T-helper 2 cell (primary cell): ENCODE measurements at places on chromosomes 2 and 18.
A peak's percentile ranks its signal among the peaks of the same experiment; 100 is the strongest.

DNA sequence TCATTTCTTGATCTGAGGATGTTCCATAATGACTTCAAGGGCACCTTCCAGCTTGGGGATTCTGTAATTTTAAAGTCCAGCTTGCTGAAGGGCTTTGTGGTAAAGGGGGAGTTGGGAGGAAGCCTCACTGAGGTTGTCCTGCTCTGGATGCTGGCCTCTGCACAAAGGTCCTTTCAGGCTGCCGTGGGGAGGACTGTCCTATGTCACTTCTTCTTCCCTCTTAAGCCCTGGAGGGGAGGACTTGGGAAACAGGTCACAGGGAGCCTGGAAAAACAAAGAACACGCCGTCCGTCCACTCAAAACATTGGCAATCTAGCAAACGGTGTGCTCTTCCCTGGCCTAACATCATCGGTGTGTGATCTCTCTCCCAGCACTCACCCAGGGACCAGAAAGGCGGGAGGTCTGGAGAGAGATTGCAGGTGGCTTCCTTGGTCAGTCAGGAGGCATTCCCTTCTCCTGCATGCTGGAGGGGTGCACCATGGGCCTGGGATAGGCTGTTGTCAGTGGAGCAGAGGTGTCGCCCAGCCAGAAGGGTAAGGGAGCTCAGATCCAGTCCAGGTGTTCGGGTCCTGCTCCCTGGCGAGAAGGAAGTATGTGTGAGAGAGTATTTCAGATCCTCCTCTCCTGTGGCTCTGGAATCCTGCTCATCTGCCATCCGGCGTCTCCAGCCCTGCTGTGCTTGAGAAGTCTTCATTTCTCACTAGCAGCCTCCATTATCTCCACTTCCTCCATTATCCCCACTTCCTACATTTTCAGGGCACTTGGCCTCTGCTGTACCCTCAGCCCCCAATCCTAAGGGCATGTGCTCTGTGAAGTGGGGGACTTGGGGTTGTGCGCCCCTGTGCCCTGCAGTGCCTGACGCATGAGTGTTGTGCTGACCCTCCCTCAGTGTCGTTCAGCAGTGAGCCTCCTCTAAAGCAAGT lies 20.1 kb downstream of the ASAP2 start:
- no peak for DNase-seq

DNA sequence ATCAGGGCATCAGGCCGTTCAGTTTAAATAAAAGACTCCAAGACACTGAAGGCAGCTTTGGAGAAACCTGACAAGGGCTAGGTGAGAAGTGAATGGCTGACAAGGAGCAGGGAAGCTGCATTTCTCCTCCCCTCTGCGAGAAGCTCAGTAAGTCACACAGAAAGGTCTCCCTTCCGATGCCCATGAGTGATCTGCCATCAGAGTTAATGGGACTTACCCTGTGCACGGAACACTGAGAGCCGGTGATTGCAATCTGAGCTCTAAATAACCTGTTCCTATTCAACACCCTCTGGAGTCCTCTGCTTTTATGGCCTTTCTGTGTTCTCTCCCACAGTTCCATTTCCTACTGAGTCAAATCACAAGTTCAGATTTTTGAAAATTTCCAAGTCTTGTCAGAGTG lies 322.2 kb upstream of the MYT1L start:
- DNase-seq: no peak

- no peak for DNase-seq
Measured at GRCh38 chr2:219199470-219200211, 6.9 kb upstream of the ZFAND2B start.

DNA sequence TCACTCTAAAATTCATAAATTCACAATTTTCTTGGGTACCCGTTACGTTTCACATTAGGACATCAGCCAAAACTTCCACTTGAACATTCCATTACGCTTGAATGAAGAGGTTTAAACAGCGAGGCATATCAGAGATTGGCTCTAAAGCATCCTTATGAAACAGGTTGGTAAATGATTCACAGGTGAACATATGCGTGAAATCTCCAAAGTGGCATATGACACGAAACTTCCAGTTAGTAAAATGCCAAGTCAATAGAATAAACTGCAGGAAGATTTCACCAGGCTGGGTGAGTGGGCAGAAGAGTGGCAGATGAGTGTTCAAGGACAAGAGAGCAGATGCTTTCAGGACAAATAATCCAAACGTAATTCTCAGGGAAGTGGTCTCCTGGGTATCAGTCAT lies 33.9 kb upstream of the GLS start:
- no peak for DNase-seq

DNA sequence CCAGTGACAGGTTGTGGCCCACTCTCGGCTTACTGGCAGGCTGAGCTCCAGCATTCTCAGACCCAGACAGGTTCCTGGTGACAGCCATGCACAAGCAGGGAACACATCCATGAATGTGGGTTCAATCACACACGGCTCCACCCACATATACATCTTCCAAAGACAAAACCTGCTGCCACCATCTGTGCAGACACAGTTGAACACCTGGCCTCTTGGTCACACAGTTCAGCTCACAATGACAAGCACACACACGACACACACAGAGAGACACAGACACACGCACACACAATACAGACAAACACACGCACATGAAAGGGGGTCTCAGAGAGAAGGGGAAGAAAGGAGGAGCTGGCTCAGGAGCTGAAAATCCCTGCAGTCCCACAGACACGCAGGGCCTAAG lies 32.1 kb upstream of the PTMA start:
- no peak for DNase-seq

GRCh38 chr2:176270100-176270750 lies 983 bp downstream of the MTX2 start:
- no peak for DNase-seq

GRCh38 chr2:235639428-235639773 lies 145.6 kb downstream of the AGAP1 start:
- no peak for DNase-seq

DNA sequence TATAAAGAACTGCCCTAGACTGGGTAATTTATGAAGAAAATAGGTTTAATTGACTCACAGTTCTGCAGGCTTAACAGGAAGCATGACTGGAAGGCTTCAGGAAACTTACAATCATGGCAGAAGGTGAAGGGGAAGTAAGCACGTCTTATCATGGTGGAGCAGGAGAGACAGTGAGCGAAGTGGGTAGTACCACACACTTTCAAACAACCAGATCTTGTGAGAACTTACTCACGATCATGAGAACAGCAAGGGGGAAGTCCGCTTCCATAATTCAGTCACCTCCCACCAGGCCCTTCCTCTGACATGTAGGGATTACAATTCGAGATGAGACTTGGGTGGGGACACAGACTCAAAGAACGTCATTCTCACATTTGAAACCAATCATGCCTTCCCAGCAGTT lies 260.1 kb upstream of the FAM98A start:
- DNase-seq: no peak

DNA sequence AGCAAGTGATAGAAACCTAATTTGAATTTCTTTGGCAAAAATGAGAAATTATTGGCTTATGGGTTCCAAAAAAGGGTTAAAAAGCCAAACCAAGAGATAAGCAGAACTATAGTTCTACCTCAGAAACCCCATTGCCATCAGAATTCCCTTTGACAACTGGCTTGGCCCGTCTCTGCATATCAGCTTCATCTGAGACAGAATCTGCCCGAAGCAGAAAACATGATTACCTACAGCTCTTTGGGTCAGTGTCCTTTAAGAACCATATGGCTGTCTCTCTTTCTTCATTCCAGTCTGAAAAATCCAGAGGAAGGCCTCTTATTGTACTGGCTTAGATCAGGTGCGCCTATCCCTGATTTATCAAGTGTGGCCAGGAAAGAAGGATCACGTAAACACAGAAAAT lies 49.8 kb upstream of the AGPS start:
- DNase-seq: no peak

GRCh38 chr2:185338104-185338503 lies 400.5 kb upstream of the FSIP2 start:
- DNase-seq: no peak

DNA sequence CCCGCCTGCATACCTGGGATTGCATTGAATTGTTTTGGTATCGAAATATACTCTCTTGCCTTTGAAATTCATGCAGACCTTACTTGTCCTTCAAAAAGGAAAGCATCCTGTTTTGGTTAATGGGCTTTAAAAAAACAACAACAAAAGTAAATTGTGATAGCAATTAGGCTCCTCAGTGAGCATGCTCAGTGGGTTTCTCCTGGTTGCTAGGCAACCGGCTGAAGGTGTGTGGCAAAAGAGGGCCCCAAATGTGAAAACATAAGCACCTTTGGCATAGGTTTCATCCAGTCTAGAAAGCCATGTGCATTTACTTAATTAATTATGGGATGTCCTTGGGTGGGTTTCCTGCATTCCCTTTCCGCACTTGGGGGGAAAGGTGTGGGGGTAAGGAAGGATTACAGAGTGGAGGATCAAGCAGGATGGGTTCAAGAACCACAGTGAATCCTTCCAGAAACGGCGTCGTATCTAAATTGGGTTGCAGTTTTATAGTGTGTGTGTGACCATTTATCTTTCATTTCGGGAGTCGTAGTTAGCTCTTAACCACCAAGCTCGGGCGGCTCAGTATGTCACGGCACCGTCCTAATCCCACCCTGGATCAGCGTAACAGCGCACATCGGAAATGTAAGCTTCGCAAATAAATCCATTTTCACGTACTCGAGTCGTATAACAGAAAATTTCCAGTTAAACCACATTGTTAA lies 274.9 kb upstream of the TCF4 start:
- DNase-seq: no peak

DNA sequence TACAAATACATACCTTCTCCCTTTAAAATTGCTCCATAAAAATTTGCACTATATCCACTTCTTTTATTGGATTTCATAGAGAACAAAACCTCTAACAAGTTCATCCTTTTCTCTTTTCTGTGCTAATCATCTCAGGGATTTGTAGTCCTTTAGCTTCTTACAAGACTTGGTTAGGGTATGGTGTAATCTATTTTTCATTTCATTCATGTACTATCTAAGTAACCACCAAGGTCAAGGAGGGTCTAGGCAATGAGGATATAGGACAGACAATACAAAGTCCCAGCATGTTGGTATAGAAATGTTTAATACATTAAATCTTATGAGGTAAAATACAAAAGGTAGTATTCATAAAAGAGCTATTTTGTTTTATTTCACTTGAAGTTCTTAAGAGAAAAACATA lies 17.5 kb downstream of the C2orf69 start:
- no peak for DNase-seq

- DNase-seq: no peak
Measured at GRCh38 chr2:43424262-43425207, 171.3 kb downstream of the THADA start.

DNA sequence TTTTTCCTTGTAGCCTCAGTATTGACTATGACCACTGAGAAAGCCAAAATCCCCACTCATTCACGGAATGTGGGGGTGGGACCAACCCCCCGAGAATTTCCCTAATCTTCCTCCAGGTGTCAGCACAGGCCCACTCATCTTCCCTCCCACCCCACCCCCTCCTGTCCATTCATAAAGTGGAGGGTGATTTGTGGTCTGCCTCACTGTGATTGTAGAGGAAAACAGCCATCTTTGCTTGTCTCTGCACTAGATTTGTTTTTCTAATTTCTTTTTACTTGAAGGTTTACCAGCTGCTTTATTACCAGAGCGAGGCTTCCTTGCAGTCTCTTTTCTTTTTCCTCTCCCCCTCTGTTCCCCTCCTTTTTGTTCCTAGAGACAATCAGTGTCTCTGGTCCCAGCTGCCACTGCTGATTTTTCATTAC lies 171.8 kb downstream of the ICOS start:
- DNase-seq: peak; percentile 14

GRCh38 chr2:109304731-109305470 lies 175.9 kb downstream of the SH3RF3 start:
- no peak for DNase-seq

- DNase-seq: no peak
Measured at GRCh38 chr2:223734346-223734745, 103.0 kb downstream of the AP1S3 start.

GRCh38 chr2:30705056-30705455 lies 102.2 kb downstream of the CAPN13 start:
- DNase-seq: no peak

DNA sequence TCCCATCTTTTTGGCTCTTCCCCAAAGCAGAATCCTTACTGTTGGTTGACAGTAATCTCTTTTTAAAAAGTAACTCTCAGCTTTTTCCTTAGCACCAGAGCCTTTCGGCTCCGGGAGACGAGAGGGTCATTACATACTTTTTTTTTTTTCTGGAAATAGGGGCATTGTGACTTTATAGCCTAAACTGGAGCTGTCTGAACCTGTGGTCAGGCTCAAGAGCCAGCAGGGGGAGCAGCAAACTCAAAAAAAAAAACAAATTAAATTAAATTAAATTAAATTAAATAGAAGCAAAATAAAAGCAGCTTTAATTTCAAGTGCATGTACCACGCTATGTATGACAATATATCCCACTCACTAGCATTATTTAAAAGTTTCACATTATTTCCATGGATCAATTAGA lies 156.6 kb downstream of the DTNA start:
- no peak for DNase-seq

GRCh38 chr2:26883956-26884355 lies 36.0 kb downstream of the DPYSL5 start:
- DNase-seq: no peak

GRCh38 chr2:105711394-105711793 lies 33.3 kb upstream of the NCK2 start:
- DNase-seq: no peak

GRCh38 chr2:54206596-54206995 lies 49.4 kb downstream of the TSPYL6 start:
- DNase-seq: no peak

GRCh38 chr18:64519201-64519600 lies 370.3 kb upstream of the LINC00305 start:
- DNase-seq: no peak

GRCh38 chr2:191543708-191544107 lies 134.2 kb upstream of the NABP1 start:
- DNase-seq: no peak

DNA sequence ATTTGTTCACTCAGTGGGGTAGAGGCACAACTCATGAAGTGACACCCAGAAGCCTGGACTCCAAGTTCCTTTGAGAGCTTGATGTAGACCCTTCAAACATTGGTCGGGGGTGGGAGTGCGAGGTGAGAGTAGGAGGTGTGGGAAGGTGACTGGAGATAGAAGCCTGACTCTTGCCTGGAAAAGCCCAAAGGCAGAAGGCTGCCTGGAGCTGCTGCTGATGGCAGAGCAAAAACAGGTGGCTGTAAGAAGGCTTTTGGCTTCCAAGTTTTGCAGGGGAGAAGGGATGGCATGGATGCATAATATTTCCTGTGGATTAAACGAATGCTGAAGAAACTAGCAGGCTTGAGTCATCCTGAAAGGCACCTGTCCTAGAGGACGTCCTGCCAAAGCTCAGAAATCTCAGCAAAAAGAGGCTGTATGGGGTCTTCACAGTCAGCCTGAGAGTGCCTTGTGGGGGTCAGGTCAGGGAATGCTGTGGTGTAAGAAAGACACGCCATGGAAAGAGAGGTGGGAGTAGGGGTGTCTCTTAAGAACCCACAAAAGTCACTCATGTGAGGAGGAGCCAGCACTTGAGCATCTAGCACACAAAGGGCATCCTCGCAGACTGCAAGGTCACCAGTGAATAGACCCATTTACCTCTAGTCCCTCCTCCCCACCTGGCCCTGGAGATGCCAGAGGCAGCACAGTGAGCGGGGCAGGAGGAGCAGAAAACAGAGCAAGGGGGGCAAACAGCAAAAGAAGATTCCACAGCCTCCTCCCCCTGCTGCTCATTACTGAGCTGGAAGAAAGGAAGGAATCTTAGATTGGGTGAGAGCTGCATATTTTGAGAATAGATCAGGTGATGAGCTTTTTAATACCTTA lies 37.5 kb downstream of the FASTKD2 start:
- no peak for DNase-seq

GRCh38 chr2:147665105-147665504 lies 179.7 kb upstream of the ACVR2A start:
- DNase-seq: no peak

- no peak for DNase-seq
Measured at GRCh38 chr2:241530571-241530970, 22.2 kb upstream of the STK25 start.
